Activated gamma-delta T cell treated with Interleukin-2 at 50 U/mL for 16 hours (primary cell): ENCODE measurements at places on chromosomes 6 and 20.

GRCh38 chr6:126268092-126268491 lies 71.8 kb upstream of the CENPW start:
- DNase-seq, result no peak

DNA sequence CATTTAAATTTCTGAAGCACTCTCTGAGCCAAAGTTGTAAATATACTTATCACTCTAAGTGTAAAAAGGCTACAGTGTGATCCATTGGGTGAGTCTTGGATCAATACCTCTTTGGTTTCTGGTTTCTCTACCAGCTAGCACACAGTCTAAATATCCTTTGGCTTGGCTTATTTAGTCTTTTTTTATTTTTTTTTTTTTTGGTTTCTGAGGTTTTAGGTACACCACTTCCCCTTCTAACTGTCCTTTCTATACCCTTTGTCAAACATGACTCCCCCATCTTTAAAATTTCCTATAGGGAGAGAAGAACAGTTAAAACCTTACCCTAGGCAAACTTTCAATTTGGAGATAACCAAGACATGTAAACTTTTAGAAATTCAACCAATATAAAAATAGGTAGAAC lies 379.0 kb downstream of the PHF3 start:
- DNase-seq, result no peak

GRCh38 chr20:61925555-61926252 lies 140.0 kb downstream of the TAF4 start:
- DNase-seq, result no peak

- peak; percentile 26 for DNase-seq
These were observed 31.0 kb downstream of the IRF4 start for GRCh38 chr6:422433-423054.

DNA sequence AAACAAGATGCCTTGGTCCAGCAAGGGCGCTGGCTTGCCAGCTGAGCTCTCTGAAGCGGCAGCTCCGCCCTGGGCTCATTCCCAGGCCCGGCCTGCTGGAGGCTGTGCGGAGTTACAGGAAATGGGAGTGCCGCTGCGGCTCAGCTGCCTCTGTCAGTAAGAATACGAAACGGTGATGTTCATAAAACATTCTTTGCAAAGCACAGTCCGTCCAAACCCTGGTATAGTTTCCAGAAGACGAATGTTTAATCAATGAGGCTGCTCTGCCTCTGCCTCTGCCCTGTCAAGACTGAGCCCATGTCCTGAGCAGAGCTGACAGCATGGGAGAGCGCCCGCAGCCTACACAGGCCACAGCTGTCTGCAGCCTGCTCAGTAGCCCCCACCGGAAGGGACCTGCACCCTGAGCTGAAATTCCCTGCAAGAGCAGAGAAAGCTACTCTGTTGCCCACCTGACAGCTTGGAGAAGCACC lies 153.3 kb upstream of the SNX9 start:
- no peak for DNase-seq

DNA sequence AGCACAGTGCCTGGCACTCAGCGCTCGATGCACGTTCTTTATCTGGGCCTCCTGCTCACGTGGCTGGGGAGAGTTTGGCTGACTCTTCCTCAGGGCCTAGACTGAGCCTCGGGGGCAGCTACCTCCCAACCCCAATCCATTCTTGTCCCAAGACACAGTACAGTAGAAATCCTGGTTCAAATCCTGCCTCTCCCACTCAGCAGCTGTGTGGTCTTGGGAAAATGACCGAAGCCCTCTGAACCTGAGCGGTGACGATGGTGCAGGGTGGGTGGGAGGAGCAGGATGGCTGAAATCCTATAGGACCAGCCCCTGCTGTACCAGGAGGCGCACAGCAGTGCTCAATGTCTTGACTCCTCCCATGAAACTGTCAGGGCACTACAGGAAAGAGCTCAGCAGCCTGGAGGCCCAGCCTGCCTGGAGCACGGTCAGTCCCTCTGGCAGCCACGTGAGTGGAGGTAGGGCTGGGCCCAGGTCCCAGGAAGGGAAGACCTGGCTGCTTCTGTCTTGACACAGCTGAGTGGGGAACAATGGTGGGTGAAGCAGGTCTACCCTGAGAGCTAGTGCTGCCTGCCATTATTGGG lies 31.5 kb downstream of the PDRG1 start:
- no peak for DNase-seq
